ENCODE measurements at places on chromosomes 4 and X.

- no peak for DNase-seq
These were observed 142.5 kb upstream of the MED14 start for GRCh38 chrX:40877887-40878286.

GRCh38 chr4:77564231-77564630 is 41.4 kb upstream of the CXCL13 start:
- no peak for DNase-seq

DNA sequence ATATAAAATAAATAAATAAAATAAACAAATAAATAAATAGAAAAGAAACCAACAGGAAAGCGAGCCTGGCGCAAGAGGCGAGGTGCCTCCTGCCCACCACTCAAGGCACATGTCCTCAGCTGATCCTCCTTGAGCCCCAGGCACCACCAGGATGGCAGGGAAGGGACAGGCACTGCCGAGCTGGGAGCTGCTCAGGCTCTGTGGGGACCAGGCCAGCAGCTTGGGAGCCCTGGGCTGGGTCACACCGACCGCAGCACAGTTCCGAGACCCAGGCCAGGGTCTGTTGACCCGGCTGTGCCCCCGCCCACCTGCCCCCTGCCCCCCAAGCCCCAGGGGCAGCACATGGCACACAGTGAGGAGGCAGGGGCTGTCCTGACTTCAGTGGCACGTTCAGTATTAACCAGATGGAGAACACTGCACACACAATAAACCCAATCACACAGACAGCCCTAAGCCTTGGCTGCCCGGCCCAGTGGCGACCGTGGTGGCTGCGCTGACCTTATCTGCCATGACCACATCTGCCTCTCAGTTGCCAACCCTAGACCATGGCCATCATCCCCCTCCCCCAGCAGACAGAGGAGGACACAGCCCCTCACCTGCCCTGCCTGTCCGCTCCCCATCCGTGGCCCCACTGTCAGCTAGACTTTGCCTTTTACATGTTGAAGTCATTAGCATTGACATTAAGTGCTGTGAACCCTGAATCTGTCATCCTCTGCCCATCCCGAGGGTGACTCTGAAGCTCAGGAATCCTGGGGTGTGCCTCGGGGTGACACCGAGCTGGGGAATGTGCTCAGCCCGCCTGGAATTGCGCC is 2.9 kb upstream of the TREX2 start:
- DNase-seq: no peak

DNA sequence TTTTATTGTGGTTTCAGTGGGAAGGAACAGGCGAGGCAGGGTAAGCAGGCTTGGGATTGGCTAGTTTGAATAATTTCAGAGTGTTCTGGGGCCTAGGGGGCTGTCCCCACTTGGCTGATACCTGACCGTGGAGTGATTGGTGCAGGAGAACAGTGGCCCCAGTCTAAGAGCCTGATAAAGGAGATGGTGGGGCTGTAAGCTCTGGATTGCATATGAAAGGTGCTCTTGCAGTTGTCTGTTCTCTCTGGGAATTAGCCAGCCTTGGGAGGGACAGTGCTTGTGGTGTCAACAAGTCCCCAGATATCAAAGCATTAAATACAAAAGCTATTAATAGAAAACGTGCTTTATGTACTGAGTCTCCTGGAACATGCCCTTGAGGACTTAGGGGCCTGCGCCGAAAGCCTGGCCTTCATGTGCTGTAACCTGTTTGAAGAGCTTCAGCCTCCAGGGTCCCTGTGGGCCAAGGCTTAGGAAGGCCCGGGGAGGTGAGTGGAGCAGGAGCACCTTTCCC is 30.4 kb upstream of the CLTRN start:
- DNase-seq: no peak

- no peak for DNase-seq
These were observed 40.8 kb downstream of the LAMP2 start for GRCh38 chrX:120428309-120428708.

- DNase-seq: no peak
These were observed at the start of gene EVC for GRCh38 chr4:5710961-5711478. EVC (plus strand) TSS chr4:5711201; CDS start chr4:5711381, 180 bp downstream.

- DNase-seq: no peak
These were observed 342.8 kb downstream of the FBXW7 start for GRCh38 chr4:152193059-152193458.

- DNase-seq: no peak
These were observed 653.8 kb upstream of the GALNT7 start for GRCh38 chr4:172514801-172515200.

- no peak for DNase-seq
These were observed 316.7 kb downstream of the ARHGAP10 start for GRCh38 chr4:148048598-148048997.

- DNase-seq: no peak
These were observed 224.8 kb upstream of the NOCT start for GRCh38 chr4:138790706-138791340.

GRCh38 chr4:185865901-185866328 is 53.9 kb upstream of the SORBS2 start:
- DNase-seq: no peak

- DNase-seq: no peak
These were observed 33.4 kb upstream of the RASGEF1B start for GRCh38 chr4:81505004-81505598.

DNA sequence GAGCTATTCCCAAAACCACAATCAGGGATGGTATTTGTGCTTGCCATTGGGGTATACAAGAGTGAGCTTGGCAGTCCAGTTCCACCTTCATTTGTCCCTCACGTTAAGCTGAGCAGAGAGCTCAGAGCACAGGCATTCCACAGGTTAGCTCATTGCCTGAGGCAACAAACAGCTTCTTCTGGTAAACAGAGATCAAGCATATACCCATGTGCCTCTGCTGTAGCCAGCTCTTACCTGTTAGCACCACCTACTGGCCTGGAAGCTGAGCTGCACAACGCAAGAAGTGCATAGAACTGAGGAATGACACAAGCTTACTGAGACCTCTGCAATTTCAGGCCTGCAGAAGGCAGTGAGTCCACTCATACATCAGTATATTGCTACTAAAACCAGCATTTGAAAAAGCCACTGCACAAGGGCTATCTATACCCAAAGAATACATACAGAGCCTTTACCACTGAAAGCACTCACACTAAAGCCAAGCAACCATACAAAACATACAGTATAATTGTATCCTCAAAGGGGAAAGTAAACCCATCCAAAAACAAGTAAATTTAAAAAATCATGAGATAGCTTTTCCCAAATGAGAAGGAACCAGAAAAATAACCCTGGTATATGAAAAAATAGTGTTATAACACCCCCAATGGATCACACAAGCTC is 258.3 kb upstream of the GABRA2 start:
- no peak for DNase-seq

- DNase-seq: no peak
These were observed 74.4 kb upstream of the RBMX start for GRCh38 chrX:136954930-136955329.

- DNase-seq: no peak
These were observed 115.9 kb downstream of the HPGD start for GRCh38 chr4:174406383-174406782.

GRCh38 chr4:158767451-158767850 is 1.4 kb upstream of the FNIP2 start:
- no peak for DNase-seq

DNA sequence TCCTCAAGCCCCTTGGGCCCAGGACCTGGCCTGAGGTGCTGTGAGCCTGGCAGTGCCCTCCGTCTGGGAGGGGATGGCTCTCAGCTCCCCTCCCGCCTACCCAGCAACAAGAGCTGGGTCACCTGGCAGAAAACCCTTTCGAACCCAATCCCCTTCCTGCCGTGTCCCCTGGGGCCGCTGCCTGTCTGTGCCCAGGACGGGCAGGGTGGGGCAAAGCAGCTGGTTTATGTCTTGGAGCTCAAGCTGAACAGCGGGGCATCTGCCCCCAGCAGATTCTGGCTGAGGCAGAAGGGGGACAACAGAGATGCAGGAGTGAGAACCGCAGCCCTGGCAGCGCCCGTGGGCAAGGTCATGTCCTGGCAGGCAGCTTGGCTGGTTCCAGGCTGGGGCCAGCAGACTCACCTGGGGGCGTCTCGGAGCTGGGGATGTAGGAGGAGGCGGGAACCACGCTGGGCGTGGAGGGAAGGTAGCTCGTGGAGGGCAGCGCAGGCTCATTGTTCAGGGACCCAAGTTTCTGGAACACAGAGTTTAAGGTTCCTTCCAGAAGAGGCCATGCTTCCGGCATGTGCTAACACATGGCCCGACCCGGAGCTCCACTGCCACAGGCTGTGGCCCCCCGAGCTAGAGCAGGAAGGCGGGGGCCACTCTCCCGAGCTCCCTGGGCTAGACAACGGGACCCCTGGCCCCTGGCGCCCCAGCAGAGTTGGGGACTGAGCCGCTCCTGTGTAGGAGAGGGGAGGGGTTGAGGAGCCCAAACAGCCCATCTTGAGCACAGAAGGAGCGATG is 24.2 kb downstream of the NELFA start:
- DNase-seq: no peak

- no peak for DNase-seq
These were observed 94.6 kb downstream of the LIMCH1 start for GRCh38 chr4:41632481-41633073.

DNA sequence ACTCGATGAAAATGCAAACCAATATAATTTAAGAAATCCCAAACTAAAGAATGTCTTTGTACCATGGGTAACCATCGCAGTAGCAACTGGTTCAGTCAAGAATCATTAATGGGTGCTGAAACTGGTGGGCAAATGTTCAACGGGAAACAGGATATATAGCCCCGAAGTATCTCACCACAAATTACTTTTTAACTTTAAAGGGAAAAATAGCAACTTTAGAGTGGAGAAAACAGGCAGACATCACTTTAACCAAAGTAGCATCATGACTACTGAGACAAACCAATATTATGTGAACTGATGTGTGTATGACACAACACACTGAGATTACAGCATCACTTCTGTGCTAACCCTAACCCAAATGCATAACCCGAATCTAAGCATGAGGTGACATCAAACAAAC is 33.8 kb upstream of the SLAIN2 start:
- no peak for DNase-seq

DNA sequence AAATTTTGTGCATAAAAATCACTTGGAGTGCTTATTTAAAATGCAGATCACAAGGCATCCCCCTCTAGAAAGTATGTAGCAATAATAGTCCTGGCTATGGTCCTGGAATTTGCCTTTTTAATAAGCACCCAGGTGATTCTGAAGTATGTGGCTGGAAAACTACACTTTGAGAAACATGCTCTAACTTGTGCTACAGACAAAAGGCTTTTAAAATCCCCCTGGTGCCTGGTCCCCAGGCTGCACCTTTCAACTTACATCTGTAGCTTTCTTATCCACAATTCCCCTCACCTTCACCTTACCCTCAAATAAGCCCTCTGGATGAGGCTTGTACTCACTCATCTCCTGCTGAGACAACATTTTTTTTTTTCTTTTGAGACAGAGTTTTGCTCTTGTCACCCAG is 21.1 kb downstream of the ART3 start:
- DNase-seq: no peak

DNA sequence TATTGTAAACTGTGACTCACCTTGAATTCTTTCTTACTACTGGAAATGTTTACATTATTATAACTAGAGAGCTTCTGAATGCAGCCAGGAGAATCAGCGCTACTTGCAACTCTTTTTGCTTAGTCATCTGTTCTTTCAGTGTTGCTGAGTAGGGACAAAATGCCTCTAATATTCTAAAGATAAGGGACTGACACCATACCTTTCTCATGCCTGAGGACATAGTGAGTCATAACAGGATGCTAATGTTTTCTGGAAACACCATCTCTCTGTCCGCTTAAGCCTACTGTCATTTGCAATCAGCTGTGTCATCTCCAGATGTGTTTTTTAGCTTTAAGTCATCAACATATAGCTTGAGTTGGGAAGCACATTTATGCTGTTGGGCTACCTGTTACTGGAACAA is 108.3 kb downstream of the QRFPR start:
- no peak for DNase-seq

DNA sequence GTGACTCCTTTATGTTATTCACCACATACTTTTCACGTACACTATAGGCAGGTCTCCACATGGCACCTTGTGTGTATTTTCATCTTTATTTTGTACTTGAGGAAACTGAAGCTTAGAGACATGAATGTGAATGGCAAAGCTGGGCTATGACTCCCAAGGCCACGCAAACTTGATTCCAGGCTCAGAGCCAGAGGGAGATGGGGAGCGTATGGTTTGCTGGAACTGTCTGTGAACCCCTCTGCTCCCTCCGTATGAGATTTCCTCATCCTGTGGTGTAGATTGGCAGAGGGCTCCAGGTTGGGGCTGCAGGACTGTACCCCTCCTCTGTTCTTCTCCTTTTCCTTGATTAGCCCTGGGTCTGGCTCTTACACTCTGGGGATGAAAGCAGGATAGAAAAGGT is 16.1 kb upstream of the STARD8 start:
- no peak for DNase-seq

GRCh38 chr4:56215141-56215783 is 172.0 kb downstream of the AASDH start:
- DNase-seq: no peak

- no peak for DNase-seq
These were observed 50.3 kb upstream of the OTUD4 start for GRCh38 chr4:145230726-145231125.

GRCh38 chr4:176270669-176271068 is 1.6 kb upstream of the ASB5 start:
- no peak for DNase-seq

DNA sequence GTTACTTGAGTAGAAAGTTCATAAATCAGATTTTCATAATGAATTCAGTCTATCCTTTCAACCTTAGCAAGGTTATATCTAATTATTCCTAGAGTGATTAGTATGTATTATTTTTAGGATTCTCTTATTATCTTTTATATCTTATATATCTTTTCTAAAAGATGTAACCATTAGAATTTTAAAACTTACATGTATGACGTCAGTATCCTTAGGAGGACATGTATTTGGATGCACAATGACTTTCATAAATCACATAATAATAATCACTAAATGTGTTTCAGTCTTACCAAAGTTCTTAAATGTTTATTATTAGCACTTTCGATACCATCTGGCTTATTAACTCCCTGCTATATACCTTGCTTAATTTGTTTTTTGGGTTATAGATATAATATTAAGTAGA is 1400.5 kb upstream of the IGFBP7 start:
- no peak for DNase-seq

DNA sequence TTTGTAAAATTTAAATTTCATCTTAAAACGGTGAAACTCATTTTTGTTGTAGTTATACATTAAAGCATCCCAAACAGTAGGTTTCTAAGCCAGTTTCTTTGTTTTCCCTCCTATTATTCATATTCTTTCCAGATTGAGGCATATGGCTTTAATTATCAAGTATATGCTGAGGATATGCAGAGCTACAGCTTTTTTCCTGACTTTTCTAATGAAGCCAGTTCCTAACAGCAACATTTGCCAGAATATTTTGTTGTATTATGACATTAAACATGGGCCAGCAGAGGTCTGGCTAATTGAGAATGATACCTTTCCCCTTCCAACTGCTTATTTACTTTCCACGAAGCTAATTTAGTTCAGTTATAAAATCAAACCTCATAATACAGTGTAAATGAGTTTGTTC is 75.3 kb downstream of the SLIT2 start:
- no peak for DNase-seq

- no peak for DNase-seq
These were observed 115.1 kb downstream of the PPP3CA start for GRCh38 chr4:101232074-101232776.
